Cardiac septum (tissue), 1 donor: ENCODE measurements at places on chromosomes 1 and 21.
A peak's percentile ranks its signal among the peaks of the same experiment; 100 is the strongest.

GRCh38 chr1:193348091-193348768 lies 161.8 kb upstream of the B3GALT2 start:
- no peak for DNase-seq

DNA sequence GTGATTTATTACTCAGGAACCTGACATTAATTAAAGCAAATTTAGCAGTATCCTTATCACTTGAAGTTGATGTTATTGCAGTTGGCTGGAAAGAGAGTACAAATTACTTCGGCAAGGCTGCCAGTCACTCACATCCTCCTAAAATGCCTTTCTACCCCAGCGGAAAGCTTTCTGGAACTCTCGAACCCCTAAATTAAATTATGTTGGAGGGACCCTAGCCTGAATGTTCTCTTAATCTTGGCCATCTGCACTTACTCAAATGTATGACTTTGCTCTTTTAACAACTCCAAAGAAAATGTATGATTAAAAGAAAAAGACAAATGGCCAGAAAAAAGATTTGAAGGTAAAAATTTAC lies 242.6 kb upstream of the USP25 start:
- no peak for DNase-seq

DNA sequence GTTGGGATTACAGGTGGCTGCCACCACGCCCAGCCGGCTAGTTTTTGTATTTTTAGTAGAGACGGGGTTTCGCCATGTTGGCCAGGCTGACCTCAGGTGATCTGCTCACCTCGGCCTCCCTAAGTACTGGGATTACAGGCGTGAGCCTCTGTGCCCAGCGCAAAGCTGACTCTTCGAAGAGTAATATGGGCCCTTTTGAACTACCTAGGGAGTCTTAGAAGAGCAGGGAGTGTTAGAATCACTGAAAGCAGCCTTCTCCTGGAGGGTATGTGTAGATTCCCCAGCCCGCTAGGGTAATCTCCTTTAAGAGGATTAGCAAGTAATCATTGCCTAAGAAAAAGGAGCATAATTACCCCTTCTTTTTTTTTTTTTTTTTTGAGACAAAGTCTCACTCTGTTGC lies 6.5 kb upstream of the MAST2 start:
- DNase-seq, result no peak

- DNase-seq, result no peak
Measured at GRCh38 chr1:151775894-151776664, 12.8 kb upstream of the MRPL9 start.

DNA sequence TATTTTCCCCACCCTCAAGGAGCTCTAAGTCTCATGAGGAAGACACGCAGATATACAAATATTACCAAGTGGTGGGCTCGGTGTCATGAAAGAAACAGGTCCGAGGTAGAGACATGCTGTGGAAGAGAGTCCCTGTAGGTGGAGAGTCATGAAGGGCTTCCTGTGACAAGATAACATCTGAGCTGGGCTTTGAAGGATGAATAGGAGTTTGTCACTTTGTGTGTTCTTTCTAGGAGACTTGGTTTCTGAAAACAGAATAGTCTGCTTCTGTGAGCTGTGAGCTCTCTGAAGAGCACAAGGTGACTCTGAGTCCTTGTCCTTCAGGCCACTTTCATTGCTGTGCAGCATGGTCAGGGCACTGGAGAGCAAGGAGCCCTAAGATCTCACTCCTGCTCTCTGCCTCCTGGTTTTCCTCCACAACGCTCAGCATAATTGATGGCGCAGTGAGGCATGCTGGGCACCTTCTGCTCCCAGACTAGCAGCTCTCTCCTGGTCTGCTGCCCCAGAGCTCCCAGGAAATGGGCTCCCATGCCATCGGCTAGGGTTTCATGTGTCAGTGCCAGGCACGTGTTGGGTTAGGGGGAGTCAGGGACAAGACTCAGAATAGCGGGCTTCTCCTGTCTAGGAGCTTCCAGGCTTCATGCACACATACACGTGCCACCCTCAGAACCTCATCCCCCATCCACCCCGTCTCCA lies 209.9 kb upstream of the CSF3R start:
- DNase-seq, result no peak

GRCh38 chr1:203743091-203743571 lies 21.9 kb upstream of the LAX1 start:
- no peak for DNase-seq

- DNase-seq, result no peak
Measured at GRCh38 chr1:39890273-39890672, 7.0 kb upstream of the TRIT1 start.

DNA sequence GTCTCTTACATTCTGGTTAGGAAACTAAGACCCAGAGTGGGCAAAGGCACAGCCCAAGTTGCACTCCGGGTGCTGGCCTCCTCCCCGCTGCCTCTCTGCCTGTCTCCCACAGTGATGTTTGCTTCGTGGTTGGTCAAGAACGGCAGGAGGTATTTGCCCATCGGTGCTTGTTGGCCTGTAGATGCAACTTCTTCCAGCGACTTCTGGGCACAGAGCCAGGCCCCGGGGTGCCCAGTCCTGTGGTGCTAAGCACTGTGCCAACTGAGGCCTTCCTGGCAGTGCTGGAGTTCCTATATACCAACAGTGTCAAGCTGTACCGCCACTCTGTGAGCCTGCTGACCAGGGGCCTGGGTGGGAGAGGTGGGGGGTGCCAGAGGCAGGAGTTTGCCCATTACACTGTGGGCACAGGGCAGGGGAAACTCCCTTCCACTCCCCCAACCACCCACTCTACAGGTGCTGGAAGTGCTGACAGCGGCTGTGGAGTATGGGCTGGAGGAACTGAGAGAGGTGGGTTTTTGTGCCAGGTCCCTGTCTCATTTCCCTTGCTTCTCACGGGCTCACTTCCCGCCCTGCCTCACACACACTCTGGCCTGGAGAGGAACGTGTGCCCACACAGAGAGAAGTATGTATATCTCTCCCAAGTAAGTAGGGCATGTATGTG lies 1.9 kb downstream of the BTBD19 start:
- DNase-seq, result peak; percentile 74

- DNase-seq, result no peak
Measured at GRCh38 chr21:42539931-42540343, 26.3 kb downstream of the SLC37A1 start.

DNA sequence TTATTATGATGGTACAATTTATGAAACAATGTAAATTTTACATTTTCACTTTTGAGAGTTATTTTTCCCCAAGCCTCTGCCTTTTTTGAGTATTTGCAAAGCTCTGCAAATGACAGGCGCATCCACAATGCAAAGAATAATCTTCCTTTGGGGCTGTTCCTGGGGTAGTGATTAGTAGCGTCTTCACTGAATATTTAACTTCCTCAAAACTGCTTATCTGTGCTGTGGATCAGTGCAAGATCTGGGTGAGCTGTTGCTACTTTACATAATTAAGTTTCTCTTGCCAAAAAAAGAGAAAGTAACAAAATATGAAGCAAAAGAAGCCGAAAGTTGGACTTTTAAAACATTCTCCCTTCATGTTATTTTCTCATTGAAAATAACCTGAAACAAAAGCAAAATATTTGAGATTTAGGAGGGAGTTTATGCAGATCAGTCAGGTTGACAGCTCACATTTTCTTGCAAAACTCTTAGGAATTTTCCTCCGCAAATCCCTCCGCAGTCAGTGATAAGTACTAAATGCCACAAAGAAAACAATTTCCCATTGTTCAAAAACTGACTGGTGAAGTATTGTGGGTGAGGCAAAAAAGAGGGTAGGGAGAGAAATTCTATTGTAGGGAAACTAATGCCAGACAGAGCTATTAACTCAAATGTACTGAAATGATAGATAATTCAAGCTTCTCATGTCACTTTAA lies 276.4 kb upstream of the B3GALT2 start:
- DNase-seq, result no peak

DNA sequence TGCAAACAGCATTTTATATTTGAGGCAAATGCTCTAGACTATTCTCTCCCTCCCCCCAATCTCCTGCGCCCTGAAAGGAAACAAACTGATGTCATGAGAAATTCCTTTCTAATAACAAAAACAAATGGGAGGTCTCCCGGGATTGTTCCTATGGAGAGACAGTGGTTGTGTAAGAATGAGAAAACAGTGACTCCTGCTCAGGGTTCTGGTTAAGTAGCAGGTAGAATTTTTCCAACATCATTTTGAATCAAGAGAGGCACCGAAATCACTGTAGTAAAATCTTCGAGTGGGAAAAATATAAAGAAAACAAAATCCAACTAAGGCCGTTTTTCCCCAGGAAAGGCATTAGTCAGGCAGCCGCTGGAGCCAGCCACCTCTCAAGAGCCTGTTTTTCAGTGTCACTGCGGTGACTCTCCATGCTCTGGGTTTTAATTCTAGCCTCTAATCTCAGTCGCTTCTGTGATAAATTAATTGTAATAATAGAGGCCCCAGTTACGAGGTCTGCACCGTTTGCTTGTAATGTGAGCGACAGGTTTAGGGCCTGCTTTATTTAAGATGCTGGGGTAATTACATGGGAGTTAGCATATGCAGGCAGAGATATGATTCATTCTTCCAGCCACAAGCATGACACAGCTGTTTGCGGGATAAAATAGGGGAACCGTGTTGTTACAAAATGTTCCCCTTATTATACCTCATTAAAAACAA lies 80.3 kb downstream of the RNF220 start:
- no peak for DNase-seq

- no peak for DNase-seq
Measured at GRCh38 chr1:97875996-97876395, 44.8 kb downstream of the DPYD start.

GRCh38 chr1:36031441-36031840 lies 52.5 kb upstream of the TEKT2 start:
- no peak for DNase-seq

GRCh38 chr1:109975718-109976117 lies 8.8 kb upstream of the AHCYL1 start:
- DNase-seq, result no peak

DNA sequence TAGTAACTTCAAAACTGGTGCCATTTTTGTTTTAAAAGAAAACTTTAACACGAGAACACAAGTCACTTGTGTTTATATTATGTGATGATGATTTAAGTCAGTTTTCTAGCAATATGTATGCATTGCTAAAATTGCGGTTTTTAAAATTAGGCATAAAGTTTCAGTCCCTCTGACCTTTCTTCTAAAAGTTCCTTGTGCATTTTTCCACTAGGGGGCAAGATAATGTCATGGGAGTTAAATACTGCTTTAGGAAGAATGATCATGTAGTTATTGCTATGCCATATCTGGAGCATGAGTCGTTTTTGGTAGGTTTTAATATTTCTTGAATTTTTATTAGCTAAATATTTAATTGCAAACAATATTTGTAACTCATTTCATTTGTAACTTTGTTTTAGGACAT lies 10.7 kb downstream of the CDC7 start:
- no peak for DNase-seq
